ENCODE measurements at places on chromosomes 16 and 17. TPM values are rescaled to one million over a fixed set of nuclear protein-coding genes. Genes with fewer than 3 reads are reported as not detected.

DNA sequence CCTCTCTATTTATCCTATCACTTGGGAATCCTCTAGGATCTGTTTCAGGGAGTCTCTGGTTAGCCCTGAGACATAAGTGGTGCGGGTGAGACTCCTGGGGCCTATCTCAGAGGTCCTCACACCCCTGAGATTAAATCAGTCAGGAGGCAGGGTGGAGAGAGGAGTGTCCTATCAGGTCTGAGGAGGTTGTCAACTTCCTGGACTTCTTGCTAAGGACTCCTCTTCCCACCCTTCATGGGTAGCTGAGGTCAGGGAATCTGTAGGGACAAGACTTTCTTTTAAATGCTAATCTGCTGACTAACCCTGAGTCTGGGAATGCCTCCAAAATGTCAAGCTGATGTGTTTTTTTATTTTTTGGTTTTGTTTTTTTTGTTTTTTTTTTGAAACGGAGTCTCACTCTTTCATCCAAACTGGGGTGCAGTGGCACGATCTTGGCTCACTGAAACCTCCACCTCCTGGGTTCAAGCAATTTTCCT is 6.6 kb upstream of the ARMC5 start:
- no peak for DNase-seq

- no peak for DNase-seq
Measured at GRCh38 chr17:7440834-7441195, 1.5 kb downstream of the FGF11 start.

DNA sequence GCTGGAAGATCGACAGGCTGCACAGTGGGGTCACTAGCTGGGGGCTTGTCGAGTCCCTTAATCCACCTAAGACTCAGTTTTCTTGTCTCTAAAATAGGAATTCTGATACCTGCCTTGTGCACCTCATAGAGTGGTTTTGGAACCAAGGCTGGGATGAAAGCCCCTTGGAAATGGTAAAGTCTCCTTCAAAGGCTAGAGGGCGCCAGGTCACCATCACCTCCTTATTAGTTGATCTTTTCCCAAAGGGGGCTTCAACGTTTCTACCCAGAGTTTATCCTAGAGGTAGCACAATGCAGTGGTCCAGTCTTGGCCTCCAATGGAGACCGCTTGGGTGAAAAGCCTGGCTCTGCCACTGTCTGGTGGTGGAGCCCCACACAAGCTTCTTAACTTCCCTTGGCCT is 158.2 kb downstream of the AIPL1 start:
- DNase-seq, result no peak

DNA sequence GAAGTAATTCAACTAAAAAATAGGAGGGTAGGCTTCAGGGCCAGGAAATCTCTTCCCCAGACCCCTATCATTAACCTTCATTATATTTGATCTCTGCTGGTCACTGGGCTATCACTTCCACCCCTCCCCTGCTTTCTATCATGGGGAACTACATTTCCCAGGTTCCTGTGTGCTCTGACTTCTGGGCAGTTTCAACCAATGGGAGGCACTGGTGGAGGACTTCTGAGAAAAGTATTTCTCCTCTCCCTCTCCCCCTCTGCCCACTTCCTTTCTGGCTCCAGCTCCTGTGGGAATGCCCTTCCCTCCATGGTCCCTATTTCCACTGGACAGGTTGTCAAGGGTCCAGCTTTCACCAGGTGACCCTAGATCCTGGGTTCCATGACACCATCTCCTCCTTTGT is 364.4 kb downstream of the C16orf95 start:
- DNase-seq, result no peak

- DNase-seq, result no peak
Measured at GRCh38 chr16:31502981-31503380, 5.2 kb downstream of the RUSF1 start.

GRCh38 chr16:3161235-3162018 is 26.6 kb upstream of the OR1F1 start:
- no peak for DNase-seq

- no peak for DNase-seq
Measured at GRCh38 chr17:27497696-27498095, 41.4 kb downstream of the KSR1 start.

The C16orf95 gene
- 2.6 TPM for total RNA-seq

The SHBG gene
- not detected for total RNA-seq

The CX3CL1 gene
- total RNA-seq, result not detected

The ZNF469 gene
- total RNA-seq, result 2.0 TPM

Data from naive thymus-derived CD8-positive, alpha-beta T cell (primary cell).